ENCODE measurements at places on chromosomes 13 and 19.
A peak's percentile ranks its signal among the peaks of the same experiment; 100 is the strongest.

- no peak for DNase-seq
Measured at GRCh38 chr19:45324349-45324907, 1.8 kb upstream of the CKM start.

DNA sequence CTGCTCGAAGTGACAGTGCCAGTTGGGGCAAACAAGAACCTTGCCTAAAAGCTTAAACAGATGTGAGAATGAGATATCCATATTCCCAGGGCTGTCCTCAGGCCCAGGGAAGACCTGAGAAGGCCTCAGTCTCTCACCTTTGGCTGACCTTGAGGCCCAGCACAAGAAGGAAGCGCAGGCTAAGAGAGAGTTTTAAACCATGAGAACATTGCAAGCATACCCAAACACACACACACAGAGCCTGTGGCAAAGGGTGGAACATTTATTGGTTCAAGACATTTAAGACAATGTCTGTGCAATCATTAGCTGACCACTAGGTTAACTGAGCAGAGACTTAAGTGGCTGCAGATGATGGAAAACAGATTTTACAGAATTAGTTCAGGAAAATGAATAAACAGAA is 248.2 kb downstream of the NBEA start:
- DNase-seq, result peak; percentile 10

GRCh38 chr13:110886870-110887596 is 27.8 kb downstream of the ANKRD10 start:
- DNase-seq, result no peak

- DNase-seq, result peak; percentile 99
Measured at GRCh38 chr13:44713788-44714469, 137.8 kb upstream of the TSC22D1 start.

- DNase-seq, result no peak
Measured at GRCh38 chr13:94596575-94596971, 621 bp upstream of the TGDS start.

DNA sequence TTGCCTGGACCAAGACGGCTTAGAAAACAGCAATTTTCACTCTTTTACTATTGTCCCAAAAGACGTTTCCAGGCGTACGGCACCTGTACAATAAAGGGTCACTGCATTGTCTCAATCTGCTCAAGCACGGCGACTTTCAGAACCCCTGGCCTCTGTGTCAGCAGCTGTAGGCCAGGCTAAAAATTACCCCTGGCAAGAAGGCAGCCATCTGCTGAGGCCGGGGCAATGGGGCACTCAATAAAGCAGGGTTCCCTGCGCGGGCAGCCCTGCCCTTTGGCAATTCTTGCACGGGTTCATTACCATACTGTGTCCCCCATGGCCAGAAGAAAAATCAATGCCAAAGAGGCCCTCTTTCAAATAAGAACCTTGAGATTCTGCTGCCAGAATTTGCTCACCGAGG is 52.1 kb downstream of the STK24 start:
- DNase-seq, result no peak

DNA sequence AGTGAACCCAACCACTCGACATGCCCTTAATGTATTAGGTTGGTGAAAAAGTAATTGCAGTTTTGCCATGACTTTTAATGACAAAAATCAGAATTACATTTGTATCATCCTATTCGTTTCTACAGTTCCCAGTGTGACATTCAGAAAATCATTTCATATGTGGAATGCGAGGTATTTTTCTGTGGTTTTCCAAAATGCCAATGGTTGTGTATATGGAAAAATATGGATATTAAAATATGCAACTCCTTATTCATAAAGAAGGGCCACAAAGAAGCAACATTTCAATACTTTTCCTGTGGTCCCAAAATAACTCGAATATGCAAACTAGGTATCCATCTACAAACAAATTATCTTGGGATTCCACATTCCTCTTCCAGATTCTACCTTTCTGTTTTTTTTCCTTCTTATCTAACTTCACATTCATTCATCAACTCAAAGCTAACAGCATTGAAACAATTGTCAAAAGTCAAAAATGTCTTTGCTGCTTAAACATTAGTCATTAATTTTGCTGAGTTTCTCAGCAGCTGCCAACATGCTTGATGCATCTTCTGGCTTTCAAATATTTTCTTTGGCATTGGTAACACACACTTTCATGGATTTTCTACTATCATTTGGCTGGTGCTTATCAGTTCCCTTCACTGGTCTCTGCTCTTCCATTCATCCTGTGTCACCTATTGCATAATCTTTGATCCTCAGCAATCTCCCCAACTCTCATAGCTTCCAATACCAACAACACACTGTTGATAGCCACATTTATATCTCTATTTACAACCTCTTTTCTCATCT is 1445.4 kb downstream of the EFNB2 start:
- peak; percentile 50 for DNase-seq

- DNase-seq, result no peak
Measured at GRCh38 chr19:7393939-7394730, 45.4 kb downstream of the ARHGEF18 start.

- peak; percentile 81 for DNase-seq
Measured at GRCh38 chr19:9934132-9934950, 2.0 kb downstream of the OLFM2 start.

- DNase-seq, result no peak
Measured at GRCh38 chr13:110303644-110304043, 3.3 kb downstream of the COL4A1 start.

DNA sequence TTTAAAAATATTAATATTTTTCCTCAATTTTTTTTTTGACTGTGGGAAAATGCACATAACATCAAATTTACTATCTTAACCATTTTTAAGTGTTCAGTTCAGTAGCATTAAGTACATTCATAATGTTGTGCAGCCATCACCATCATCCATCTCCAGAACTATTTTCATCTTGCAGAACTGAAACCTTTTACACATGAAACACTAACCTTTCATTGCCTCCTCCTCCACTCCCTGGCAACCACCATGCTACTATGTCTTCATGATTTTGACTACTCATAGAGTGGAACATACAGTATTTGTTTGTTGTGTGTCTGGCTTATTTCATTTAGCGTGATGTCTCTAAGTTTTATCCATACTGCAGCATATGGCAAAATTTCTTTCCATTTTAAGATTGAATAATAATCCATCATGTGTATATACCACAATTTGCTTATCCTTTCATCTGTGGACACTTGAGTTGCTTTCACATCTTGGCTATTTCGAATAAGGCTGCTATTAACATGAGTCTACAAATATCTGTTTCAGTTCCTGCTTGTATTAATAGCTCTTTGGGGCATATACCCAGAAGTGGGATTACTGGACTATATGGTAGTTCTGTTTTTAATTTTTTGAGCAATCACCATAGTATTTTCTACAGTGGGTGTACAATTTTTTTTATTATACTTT is 376.4 kb downstream of the MTUS2 start:
- no peak for DNase-seq

DNA sequence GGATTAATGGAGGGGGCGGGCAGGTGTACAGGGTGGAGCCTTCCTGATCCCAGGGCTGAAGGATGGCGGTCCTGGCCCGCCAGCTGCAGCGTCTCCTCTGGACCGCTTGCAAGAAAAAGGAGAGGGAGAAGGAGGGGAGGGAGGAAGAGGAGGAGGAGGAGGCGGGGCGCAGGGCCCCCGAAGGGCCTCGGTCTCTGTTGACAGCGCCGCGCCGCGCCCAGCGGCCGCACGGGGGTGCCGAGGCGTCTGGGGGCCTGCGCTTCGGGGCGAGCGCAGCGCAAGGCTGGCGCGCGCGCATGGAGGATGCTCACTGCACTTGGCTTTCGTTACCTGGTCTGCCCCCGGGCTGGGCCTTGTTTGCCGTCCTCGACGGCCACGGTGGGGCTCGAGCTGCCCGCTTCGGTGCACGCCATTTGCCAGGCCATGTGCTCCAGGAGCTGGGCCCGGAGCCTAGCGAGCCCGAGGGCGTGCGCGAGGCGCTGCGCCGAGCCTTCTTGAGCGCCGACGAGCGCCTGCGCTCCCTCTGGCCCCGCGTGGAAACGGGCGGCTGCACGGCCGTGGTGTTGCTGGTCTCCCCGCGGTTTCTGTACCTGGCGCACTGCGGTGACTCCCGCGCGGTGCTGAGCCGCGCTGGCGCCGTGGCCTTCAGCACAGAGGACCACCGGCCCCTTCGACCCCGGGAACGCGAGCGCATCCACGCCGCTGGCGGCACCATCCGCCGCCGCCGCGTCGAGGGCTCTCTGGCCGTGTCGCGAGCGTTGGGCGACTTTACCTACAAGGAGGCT is at the start of gene PPM1N:
Gene PPM1N, plus strand, starts transcription at position 33 of the 785 bp plus-strand sequence. Its CDS starts 30 bp downstream, at position 63.
- no peak for DNase-seq

GRCh38 chr19:4178990-4179389 is 3.4 kb downstream of the SIRT6 start:
- no peak for DNase-seq

DNA sequence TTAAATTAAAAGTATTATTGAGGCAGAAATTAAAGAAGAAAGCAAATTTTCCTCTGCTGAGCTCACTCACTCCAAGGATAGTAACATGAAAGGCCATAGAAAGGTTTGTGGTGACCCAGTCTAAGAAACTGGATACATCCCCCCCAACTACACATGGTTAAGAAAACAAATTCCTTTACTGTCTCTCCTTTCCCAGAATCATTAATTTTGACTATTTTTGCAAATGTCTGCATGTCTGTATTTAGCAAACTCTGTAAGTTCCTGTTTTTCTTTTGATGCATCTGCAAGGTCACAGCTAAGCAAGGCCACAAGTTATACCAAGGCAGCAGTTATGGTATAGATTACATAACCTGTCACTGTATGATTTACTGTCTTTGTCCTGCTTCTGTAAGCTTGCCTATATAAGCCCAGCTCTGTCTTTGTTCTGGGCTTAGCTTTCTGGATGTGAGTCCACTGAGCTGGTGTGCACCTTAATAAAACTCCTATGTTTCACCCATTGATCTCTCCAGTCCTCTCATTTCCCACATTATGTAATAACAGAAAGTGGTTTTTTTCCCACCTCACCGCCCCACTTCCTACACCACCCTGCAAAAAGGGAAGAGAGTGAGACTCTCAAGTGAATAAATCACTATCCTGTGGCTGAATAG is 8.5 kb upstream of the ZNF83 start:
- DNase-seq, result no peak

GRCh38 chr13:80259159-80259558 is 81.8 kb downstream of the SPRY2 start:
- DNase-seq, result no peak

DNA sequence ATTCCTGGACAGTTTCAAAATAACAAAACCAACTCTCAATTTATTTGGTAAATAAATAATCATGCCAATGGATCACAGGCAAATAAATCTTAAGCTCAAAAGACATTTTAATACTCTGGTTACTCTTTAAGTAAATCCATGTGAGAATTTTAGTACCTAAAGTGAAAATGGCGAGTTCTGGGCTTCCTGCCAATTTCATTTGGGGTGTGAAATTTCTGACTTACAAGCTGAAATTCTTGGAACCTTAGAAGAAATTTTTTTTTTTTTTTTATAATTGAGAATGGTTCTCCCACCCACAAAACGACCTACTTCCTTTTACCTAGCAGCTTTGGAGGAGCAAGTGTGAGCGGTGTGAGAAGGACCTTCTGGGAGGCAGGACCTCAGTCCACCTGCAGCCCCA is 354.5 kb upstream of the NBEA start:
- peak; percentile 35 for DNase-seq

DNA sequence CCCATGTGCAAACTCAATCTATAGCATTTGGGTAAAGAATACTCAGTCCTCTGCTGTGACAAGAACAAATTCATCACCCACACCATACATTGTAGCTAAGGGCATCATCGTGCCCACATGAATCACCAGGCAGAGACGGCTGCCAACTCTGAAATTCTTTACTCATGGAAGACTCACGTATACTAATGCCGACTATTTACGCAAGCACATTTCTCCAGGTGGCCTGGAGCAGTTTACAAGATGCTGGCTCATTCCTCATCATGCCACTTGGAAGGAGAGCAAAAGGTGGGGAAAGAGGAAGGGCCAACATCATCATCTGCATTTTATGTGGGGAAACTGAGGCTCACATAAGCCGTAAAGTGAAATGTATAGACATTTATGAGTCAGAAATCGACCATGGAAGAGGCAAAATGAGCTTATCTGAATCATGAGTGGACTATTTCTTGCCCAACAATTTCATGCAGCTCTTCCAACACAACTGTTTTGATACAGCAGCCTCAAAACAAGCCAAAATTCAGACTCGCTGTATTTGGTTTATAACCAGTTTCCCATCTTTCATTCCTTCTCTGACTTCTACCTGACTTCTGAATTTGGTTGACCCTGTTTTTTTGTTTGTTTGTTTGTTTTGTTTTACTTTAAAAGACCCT is 213.9 kb upstream of the SERP2 start:
- no peak for DNase-seq

DNA sequence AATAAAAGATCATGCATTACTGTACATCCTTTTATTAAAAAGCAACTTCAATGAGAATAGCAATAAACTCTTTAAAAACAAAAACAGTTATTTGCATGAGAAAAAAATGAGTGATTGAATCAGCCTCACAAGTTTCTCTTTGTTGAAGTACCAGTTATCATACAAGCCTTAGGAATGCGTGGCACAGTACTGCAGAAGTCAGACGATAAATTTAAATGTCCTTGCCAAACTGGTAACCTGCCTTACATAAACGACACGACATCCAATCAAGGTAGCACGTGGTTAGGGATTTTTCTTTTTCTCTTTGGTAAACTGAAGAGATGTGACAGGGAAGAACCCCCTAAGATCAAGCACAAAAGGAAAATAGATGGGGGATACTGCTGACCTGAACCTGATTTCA is 251.0 kb downstream of the KLF12 start:
- no peak for DNase-seq

GRCh38 chr19:44190020-44190419 is 22.3 kb upstream of the ZNF227 start:
- no peak for DNase-seq

GRCh38 chr19:39351537-39352064 is 9.4 kb downstream of the SAMD4B start:
- peak; percentile 20 for DNase-seq

- DNase-seq, result no peak
Measured at GRCh38 chr19:15374796-15375440, 4.7 kb downstream of the AKAP8 start.

GRCh38 chr19:45677351-45678230 is 9.6 kb downstream of the GIPR start:
- peak; percentile 63 for DNase-seq

GRCh38 chr19:46488551-46488950 is 7.1 kb downstream of the PNMA8B start:
- DNase-seq, result no peak

DNA sequence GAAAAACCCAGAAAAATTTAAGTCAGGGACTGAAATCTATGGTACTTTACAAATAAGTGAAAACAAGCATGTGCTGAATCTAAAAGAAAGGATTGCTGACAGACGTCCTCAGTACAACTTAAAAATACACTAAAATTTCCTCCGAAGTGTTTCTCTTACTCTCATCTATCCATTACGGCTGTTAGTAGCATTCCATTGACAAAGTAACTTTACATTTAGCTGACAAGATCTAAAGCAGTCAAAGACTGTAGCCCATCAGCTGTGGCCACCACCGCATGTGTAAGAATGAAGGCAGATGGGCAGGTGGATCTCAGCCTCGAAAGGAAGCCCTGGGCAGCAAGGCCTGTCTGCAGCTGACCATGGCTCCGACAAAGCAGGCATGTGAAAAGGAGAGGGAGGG is 59.0 kb downstream of the FLT1 start:
- no peak for DNase-seq

All from fibroblast of upper back skin (primary cell).